ENCODE measurements at places on chromosomes 2 and 18. TPM values are rescaled to one million over a fixed set of nuclear protein-coding genes. Genes with fewer than 3 reads are reported as not detected.

The SPOPL gene
- total RNA-seq, result 21.4 TPM

The MYO1B gene
- total RNA-seq, result 86.9 TPM

The SP140 gene
- 2.6 TPM for total RNA-seq

The ST8SIA5 gene
- total RNA-seq, result under 0.01 TPM

The AMER3 gene
- total RNA-seq, result not detected

The STAM2 gene
- 57.9 TPM for total RNA-seq

The DSG2 gene
- total RNA-seq, result 22.2 TPM

The VAMP8 gene
- 0.12 TPM for total RNA-seq

The RBM43 gene
- total RNA-seq, result 4.8 TPM

The WNT10A gene
- not detected for total RNA-seq

The SRD5A2 gene
- not detected for total RNA-seq

The SCG2 gene
- 0.44 TPM for total RNA-seq

The DTNA gene
- total RNA-seq, result 17.2 TPM

The ETAA1 gene
- total RNA-seq, result 24.0 TPM

The NPPC gene
- 1.3 TPM for total RNA-seq

The ACKR3 gene
- total RNA-seq, result not detected

Data from uterine smooth muscle cell (primary cell).